ENCODE measurements at places on chromosomes 1 and 21. TPM values are rescaled to one million over a fixed set of nuclear protein-coding genes. Genes with fewer than 3 reads are reported as not detected.

JAM2 gene
- 5.9 TPM for total RNA-seq

GRCh38 chr1:205375835-205376545 is 19.3 kb upstream of the KLHDC8A start:
- H3K27me3 ChIP-seq: peaks cover 14% of the 10 kb centered on the region
- no peak overlapping the region for H3K27ac ChIP-seq
- H3K4me3 ChIP-seq: no peak overlapping the region
- H3K36me3 ChIP-seq: no peaks in the 10 kb centered on the region

- no peaks in the 10 kb centered on the region for H3K27me3 ChIP-seq
- DNase-seq: no peak
- H3K4me3 ChIP-seq: no peak overlapping the region
- H3K27ac ChIP-seq: no peak overlapping the region
- H3K36me3 ChIP-seq: no peaks in the 10 kb centered on the region
These were observed 171.5 kb downstream of the ADSS2 start for GRCh38 chr1:244280201-244280600.

- H3K27ac ChIP-seq: no peak overlapping the region
- no peak for DNase-seq
- H3K4me3 ChIP-seq: no peak overlapping the region
- no peaks in the 10 kb centered on the region for H3K4me1 ChIP-seq
- peaks cover 33% of the 10 kb centered on the region for H3K27me3 ChIP-seq
These were observed 40.5 kb downstream of the PLPPR5 start for GRCh38 chr1:98964198-98964597.

DNA sequence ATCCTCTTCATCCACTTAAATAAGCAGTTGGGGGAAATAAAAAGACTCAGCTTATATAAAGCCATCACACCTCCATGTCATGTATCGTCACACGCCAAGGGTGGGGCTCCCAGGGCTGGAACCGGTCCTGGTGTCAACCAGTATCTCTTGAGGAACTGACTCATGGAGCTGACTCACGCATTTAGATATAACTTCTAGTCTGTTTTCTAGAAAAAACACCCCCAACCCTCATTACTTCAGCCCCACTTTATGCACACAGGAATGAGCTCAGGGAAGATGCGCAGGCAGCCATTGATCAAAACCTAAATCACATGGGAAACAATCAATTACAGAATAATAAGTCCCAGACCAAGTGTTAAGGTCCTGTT is 6.9 kb upstream of the IL22RA1 start:
- H3K4me3 ChIP-seq: no peak overlapping the region
- no peak overlapping the region for H3K27ac ChIP-seq
- peaks cover 12% of the 10 kb centered on the region for H3K4me1 ChIP-seq

DNA sequence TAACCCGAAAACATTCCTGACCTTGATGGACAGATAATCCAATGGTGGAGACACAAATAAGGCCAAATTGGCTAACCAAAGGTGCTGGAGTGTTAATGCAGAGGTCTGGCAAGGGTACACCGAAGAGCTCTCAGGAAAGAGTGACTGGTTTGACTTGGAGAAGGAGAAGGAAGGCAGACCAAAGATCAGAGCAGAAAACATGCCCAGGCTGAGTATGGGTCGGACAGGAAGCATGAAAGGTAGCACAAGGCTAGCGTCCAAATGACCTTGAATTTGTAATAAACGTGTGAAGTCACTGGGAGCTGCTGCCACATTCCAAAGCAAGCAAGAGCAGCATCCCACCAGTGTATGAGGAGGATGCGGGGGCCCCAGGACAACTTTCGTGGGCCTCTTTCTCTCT is 45.7 kb downstream of the APP start:
- H3K4me3 ChIP-seq: peak overlapping the region; percentile 23
- no peaks in the 10 kb centered on the region for H3K36me3 ChIP-seq
- H3K27me3 ChIP-seq: no peaks in the 10 kb centered on the region

DNA sequence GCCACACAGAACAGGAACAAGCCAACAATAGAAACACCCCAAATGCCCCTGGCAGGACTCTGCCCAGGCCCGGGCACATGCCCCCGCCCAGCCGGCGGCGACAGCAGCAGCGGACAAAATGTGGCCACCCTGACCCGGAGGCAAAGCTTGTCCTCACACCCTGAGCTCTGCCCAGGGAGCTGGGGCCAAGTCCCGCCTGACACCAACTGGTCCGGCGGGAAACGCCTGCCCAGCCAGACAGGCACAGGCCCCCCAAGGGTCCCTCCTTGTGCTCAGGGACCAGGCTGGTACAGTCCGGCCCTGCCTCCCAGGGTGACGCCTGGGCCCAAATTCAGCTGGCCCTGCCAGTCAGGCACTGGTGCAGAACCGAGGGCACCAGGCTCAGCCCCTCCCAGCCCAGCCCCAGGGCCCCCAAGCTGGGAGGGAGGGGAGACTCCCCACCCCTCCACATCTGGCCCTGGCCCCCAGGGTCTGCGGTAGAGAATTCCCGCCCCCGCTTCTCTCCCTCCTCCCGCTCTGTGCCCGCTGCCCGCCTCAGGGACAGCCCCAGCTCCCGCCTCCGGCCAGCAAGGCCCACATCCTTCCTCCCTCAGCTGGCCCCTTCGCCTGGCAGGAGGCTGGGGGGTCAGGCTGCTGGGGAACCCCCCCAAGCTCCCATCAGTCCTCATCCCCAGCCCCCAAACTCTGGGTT is 2.0 kb downstream of the AHDC1 start:
- no peaks in the 10 kb centered on the region for H3K27me3 ChIP-seq
- no peak for DNase-seq
- peak overlapping the region; percentile 86 for H3K27ac ChIP-seq
- no peaks in the 10 kb centered on the region for H3K36me3 ChIP-seq
- peaks cover 10% of the 10 kb centered on the region for H3K4me1 ChIP-seq

DNA sequence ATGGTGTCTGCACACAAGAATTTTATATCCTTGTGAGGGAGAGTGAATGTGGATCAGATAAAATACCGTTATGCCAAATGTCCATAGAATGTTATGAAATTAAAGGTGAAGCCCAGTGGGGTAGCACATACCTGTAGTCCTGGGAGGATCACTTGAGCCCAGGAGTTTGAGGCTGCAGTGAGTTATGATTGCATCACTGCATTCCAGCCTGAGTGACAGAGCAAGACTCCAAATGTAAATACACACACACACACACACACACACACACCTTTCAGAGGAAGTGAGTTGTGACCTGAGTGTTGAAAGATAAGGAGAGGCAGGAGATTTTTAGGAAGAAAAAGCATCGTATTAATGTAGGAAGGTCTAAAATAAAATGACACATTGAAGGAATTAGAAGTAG is 28.1 kb upstream of the ZYG11A start:
- no peaks in the 10 kb centered on the region for H3K4me1 ChIP-seq
- H3K36me3 ChIP-seq: peaks cover 41% of the 10 kb centered on the region
- no peak overlapping the region for H3K4me3 ChIP-seq
- no peak overlapping the region for H3K27ac ChIP-seq

KCNH1 gene
- 7.3 TPM for total RNA-seq

DNA sequence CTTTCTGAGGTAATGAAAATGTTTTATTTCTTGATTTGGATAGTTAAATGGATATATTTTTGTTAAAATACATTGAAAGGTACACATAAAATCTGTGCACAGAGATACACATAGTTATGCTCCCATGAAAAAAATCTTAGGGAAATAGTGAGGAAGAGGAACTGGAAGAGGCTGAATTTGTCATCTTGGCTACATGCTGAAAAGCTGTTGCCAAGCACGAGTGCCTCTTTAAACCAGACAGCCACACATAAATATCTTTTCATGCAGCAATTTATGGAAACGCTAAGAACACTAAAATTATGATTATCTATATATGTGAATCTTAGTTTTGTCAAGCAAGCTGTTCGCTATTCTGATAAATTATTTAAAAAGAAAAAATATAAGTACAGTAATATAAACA is 12.8 kb upstream of the ADAR start:
- H3K4me1 ChIP-seq: peaks cover 17% of the 10 kb centered on the region
- H3K4me3 ChIP-seq: no peak overlapping the region
- H3K36me3 ChIP-seq: no peaks in the 10 kb centered on the region
- DNase-seq: no peak

NBPF15 gene
- total RNA-seq: 70.1 TPM

DNA sequence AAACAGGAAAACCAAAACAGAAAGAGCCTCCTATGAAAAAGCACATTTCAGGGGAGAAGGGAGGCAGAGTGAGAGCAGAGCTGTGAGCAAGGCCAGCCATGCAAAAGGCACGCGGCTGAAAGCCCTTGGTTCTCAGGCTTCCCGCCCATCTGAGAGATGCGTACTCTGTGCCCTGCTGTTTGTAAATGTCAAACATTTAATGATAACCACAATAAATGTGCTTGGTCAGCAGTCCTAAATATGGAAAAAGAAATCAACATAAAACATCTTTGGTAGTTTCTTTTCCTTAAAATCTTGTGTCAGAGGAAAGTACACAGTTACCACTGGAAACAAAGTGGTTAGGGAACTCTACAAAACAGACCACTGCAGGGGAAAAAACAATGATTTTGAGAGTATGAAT is 283.1 kb downstream of the DSCAM start:
- no peak for DNase-seq
- H3K4me1 ChIP-seq: no peaks in the 10 kb centered on the region
- H3K27ac ChIP-seq: no peak overlapping the region
- H3K36me3 ChIP-seq: no peaks in the 10 kb centered on the region
- no peak overlapping the region for H3K4me3 ChIP-seq

DNA sequence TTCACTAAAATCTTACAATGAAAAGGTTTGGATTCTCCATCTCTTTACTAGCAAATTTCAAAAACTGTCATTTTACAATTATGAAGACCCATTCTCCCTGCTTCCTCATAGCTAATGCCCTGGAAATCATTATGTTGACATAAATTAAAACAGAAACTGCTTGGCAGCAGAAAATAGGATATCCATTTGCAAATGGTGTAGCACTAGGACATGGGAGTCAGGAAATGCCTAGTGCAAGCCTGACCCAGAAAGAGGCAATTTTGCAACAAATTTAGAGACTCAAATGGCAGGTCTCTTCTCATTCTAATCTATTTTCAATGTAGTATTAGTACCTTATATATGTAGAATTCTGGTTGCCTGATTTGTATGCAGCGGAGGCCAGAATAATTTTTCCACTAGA is 2.2 kb downstream of the GBP5 start:
- H3K4me1 ChIP-seq: no peaks in the 10 kb centered on the region
- DNase-seq: no peak
- no peaks in the 10 kb centered on the region for H3K27me3 ChIP-seq
- no peak overlapping the region for H3K27ac ChIP-seq
- no peaks in the 10 kb centered on the region for H3K36me3 ChIP-seq
- no peak overlapping the region for H3K4me3 ChIP-seq

DNA sequence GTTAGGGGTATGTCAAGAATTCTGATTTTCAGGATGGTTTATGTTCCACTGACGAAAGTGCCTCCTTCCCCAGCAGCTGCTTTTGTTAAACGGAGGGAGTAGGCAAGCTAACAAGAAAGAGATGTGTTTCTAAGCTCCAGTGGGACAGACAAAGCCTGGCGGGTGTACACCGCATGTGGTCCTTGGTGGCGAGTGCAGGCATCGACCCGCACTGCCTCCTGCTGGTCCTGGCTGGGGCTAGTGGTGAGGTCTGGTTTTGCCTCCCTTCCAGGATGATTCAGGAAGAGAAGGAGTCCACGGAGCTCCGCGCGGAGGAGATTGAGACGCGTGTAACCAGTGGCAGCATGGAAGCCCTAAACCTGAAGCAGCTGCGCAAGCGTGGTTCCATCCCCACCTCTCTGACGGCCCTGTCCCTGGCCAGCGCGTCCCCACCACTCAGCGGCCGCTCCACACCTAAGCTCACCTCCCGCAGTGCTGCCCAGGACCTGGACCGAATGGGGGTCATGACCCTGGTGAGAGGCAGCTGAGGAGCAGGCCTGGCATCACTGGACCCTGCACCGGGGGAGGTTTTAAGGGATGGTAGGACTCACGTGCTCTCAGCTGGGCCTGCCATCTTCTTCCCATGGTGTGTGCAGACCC is 29.0 kb downstream of the PPFIA4 start:
- DNase-seq: no peak
- H3K4me3 ChIP-seq: no peak overlapping the region
- H3K36me3 ChIP-seq: no peaks in the 10 kb centered on the region
- H3K27me3 ChIP-seq: peaks cover 30% of the 10 kb centered on the region
- H3K27ac ChIP-seq: no peak overlapping the region

GRCh38 chr1:61255358-61255703 is 173.0 kb downstream of the NFIA start:
- peaks cover 46% of the 10 kb centered on the region for H3K4me1 ChIP-seq
- H3K36me3 ChIP-seq: peaks cover 1% of the 10 kb centered on the region
- H3K27me3 ChIP-seq: no peaks in the 10 kb centered on the region
- DNase-seq: no peak
- peak overlapping the region; percentile 94 for H3K27ac ChIP-seq

DNA sequence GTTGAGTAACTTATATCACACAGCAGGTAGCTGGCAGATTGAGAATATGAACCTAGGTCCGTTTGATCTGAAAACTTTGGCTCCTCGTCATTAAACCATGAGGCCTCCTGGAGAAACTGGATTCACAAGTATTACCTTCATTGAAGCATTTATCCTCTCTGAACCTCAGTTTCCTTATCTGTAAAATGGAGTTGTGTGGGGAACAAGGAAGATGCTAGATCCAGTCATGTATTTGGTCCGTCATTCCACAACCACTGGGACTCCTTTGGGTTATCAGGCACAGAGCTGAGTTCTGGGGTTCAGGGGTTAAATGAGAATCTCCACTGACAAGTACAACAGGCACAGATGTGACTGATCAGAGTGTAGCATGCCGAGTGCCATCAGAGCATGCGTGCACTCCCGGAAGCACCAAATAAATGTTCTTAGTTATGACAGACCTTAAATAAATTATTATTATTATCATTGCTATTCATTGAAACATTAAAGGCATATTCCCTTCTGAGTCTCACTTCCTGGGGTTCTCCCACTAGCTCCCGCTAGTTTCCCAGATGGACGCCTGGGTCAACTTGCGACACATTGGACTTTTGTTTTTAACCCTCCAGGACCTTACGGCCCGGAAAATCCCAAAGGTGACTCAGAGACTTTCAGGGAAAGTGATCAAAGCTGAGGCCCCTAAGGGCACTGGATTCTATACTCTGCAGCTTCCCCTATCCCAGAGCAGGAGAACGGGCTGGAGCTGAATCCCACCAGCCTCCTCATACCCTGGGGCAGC is 130.6 kb downstream of the PLPP3 start:
- H3K27me3 ChIP-seq: no peaks in the 10 kb centered on the region
- no peak for DNase-seq
- H3K36me3 ChIP-seq: no peaks in the 10 kb centered on the region
- H3K27ac ChIP-seq: no peak overlapping the region
- no peak overlapping the region for H3K4me3 ChIP-seq
- peaks cover 43% of the 10 kb centered on the region for H3K4me1 ChIP-seq

GRCh38 chr1:8312235-8313218 is 5.4 kb upstream of the SLC45A1 start:
- H3K36me3 ChIP-seq: no peaks in the 10 kb centered on the region
- H3K4me1 ChIP-seq: peaks cover 15% of the 10 kb centered on the region
- no peaks in the 10 kb centered on the region for H3K27me3 ChIP-seq

DNA sequence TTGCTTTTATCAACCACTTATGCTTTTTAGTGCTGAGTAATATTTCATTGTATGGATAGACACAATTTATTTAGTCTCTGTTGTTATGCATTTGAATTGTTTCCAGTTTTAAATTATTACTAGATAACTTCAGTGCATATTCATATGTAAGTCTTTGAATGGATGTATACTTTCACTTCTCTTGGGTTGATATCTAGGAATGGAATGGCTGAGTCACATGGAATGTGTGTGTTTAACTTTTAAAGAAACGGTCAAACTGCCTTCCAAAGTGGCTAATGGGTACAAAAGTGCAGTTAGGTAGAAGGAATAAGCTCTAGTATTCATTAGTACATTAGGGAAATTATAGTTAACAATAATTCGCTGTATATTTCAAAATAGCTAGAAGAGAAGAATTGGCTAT is 82.4 kb downstream of the NPHS2 start:
- H3K4me3 ChIP-seq: no peak overlapping the region
- H3K4me1 ChIP-seq: no peaks in the 10 kb centered on the region
- H3K27me3 ChIP-seq: peaks cover 9% of the 10 kb centered on the region
- no peaks in the 10 kb centered on the region for H3K36me3 ChIP-seq
- no peak overlapping the region for H3K27ac ChIP-seq

MTARC1 gene
- total RNA-seq: 1.8 TPM

Data from osteocyte (in vitro differentiated cells).